ENCODE measurements at places on chromosomes 7 and 10.

DNA sequence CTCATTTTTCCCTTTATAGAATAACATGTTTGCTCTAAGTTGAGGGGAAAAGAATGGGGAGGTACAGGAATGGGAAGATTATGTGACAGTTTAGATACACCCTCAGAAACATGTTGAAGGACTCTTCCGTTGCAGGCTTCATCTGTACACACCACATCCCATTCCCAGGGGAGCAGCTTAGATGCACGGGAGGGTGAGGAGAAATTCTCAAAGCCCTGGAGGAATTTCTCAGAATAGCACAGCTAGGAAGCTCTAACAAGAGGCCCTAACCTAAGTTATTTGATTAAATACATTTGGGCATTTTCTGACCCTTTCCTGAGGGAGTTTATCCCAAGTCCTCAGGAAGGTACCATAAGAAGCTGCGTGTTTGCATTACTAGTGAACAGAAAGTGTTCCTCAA lies 660.2 kb upstream of the IGFBP3 start:
- peak; percentile 75 for DNase-seq

- DNase-seq = no peak
These were observed 75.4 kb downstream of the NUDCD3 start for GRCh38 chr7:44415047-44415446.

DNA sequence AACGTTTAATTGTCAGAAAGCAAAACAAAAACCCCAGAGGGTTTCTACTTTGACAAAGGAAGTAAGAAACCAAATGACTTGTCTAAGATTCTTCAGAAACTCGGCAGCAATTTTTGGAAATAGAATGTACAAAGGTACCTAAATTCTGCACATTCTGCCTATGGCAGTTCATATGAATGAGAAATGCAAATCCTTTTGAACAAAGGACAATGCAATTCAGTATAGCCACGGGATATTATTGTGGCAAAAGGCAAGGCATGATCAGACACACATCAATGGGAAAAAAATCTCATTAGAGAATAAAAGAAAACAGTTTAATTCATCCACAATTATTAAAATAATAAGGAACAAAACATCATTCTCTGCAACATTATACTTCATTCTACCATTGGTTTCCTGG lies 93.4 kb downstream of the SEMA3C start:
- no peak for DNase-seq

DNA sequence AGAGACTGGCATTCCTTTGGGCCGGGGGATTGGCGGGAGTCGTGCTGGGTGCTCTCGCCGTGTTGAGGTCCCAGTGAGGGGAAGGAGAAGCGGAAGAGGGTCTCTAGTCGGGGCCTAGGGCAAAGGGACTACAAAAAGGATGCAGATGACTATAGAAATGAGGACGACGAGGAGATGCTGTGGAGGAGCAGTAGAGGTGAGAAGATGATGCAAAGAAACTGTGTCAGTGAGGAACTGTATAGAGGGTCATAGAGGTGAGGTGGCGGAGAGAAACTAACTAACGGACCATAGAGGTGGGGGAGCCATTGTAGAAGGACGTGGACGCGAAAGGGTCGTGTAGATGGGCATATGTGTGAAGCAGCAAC lies 324 bp downstream of the TWNK start:
- DNase-seq = no peak

GRCh38 chr7:113774182-113774807 lies 144.5 kb downstream of the PPP1R3A start:
- peak; percentile 64 for DNase-seq

- no peak for DNase-seq
These were observed 8.3 kb downstream of the ZNF853 start for GRCh38 chr7:6623589-6624245.

GRCh38 chr10:58807629-58808022 lies 295.0 kb downstream of the BICC1 start:
- DNase-seq = peak; percentile 27

GRCh38 chr10:120456143-120456625 lies 843 bp upstream of the PLPP4 start:
- DNase-seq = no peak

DNA sequence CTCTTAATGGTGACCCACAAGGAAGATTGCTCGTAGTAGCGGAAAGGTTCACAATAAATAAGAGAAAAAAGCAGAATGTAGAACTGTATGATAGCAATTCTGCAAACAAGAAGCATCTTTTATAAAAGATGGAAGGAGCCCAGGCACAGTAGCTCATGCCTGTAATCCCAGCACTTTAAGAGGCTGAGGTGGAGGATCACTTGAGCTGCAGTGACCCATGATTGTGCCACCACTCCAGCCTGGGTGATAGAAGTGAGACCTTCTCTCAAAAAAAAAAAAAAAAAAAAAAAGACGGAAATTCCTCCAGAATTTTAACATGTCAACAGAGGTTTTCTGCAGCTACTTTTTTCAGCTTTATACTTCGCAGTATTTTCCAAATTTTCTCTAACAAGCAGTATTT lies 13.2 kb downstream of the GATAD1 start:
- DNase-seq = no peak

DNA sequence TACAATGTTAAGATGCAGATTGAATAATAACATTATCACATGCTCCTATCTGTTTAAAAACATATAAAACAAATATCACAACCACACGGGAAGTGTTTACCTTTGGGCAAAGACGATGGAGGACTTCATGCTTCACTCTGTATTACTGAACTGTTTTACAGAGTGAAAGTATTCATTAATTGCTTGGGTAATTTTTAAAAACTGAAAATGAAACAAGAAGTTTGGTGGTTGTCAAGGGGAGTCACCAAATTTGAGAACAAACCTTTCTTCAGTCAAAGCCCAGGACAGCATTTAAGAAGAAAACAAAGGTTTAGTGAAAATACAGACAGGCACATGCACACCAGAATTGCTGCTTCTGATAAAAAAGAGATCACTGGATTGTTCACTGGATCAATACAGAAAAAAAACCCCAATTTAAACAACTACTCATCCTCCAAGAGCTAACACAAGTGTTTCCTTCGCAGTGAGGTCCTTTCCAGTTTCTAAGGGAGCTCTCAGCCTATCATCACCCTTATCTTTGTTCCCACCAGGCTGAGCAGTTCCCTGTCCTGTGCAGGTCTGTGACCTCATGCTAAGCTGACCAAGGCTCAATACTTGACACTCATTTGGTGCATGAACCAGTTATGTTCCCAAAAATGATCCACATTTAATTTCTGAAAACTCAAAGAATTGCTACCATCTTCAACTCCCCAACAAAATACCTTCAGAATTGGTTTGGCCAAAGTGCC lies 8.8 kb downstream of the PARP12 start:
- no peak for DNase-seq

- DNase-seq = no peak
These were observed 328.1 kb downstream of the LHFPL3 start for GRCh38 chr7:104656467-104656866.

- peak; percentile 71 for DNase-seq
These were observed 74.4 kb upstream of the RSU1 start for GRCh38 chr10:16891375-16892313.

DNA sequence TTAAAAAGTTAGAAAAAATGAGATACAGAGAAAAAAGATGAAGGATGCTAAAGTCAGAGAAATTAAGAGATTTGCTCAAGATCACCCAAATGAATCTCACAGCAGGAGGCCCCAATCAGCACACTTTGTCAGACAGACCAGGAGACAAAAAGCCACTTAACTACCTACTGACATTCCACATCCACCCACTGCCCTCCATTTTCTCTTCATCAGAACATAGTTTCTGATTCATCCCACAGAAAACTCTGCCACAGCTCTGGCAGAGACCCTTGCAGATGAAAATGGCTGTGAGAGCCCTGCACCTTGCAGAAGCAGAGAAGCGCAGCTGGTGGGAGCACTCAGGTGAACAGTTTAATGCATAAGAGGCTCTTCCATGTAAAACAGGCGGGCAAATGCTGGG lies 26.6 kb downstream of the DGKI start:
- DNase-seq = no peak

DNA sequence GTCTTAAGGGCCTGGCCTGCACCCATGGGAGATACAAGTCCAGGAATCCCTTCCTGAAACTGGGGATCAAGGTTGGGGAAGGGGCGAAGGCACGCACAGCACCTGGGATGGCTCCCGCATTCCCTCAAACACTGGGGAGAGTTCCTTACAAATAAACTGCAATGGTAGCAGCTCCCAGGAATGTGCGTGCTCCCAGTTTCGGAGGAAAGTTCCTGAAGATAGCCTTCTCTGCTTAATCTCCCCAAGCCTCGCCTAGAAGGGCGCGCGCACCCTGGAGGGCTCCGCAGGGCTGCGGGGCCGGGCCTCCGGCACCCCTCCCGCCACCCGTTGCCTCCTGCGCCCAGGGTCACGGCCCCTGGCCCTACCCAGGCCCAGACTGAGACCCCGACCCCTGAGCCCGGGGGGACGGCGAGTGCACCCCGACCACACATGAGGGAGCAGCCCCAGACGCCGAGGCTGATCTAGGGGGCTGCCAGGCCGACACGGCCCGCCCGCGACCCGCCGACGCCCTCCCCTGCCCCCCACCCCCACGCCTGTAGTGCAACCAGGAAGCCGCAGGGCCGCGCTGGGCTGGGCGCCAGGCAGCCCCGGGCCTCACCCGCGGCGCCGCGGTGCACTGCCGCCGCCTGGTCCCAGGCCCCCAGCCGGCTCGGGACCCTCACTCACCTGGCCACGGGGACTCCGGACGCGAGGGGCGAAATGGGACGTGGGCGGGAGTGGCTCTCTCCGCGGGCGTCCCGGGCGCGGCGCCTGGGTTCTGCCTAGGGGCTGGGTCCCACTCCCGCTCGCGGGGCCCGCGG lies 460 bp downstream of the ANXA11 start:
- peak; percentile 65 for DNase-seq

DNA sequence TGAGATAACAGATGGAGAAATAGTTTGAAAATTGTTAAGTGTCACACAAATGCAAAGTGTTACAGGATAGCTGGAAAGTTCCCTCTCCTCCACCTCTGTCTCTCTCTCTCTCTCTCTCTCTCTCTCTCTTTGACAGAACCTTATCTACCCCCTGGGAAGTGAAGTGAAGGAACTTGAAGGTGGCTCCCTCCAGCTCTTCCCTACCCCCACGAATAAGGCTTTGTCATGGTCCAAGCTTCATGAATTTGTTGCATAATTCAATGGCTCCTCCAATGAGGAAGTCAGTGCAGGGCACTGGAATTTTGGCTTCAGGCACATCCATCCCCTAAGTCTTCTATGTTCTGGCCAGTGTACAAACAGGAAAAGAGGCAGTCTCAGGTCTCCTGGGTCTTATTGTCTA lies 66.4 kb downstream of the CDHR3 start:
- no peak for DNase-seq

- no peak for DNase-seq
These were observed 27.8 kb downstream of the MKX start for GRCh38 chr10:27717861-27718260.

DNA sequence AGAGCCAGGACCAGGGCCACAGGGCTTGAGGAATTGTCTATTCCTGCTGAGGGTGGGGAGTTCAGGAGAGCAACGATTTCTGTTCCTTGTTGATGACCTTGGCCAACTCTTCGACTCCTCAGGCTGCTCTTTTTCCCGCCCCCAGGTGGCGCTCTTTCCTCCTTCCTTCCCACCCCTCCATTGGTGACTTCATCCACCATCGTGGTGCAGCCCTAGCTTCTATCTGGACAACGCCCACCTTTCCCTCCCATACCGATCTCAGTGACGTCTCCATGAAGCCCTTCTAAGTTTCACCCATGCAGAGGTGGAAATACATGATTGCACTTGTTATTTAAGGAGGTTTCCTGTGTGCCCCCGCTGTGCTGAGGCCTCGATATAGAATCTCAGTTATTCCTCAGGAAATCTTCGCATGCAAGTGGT lies 22.1 kb upstream of the CARD11 start:
- peak; percentile 18 for DNase-seq

- DNase-seq = no peak
These were observed 18.5 kb upstream of the IFRD1 start for GRCh38 chr7:112431803-112432202.

GRCh38 chr7:157027568-157028198 lies 17.2 kb upstream of the MNX1 start:
- DNase-seq = no peak

DNA sequence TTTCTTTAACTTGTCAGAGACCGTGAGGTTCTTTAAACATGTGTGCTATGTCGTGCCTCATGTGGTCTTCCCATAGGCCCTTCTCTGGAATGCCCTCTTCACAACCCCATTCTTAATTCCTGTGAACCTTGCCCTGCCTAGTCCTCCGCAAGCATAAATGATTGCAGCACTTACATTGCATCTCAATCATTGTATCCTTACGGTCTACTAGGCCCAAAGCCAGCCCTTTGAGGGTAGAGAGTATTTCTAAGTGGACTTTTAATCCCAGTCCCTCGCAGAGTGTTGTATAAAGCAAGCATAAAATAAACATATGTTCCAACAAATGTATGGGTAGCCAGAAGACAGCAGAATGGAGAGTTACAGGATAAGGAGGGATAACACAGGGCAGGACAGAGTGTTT lies 92.1 kb upstream of the FAM133B start:
- DNase-seq = peak; percentile 46

- no peak for DNase-seq
These were observed 115.3 kb downstream of the ST7 start for GRCh38 chr7:117068511-117069145.

DNA sequence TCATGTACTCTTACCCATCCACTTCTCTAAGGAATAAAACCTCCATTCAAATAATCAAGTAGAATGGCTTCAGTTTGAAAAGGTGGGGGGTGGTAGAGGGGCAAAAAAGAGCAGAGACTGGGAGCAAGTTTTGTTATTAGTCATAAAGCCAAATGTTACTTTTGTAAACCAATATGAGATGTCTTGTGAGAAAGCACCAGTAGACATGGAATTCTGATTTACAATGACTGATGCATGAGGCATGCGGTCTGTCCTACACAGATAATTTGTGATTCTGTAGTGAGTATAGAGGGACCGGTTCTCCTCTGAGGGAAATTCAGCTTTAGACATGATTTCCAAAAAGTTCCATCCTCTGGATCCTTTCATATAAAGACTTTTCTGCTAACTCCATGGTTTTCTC lies 12.9 kb upstream of the ABCA13 start:
- no peak for DNase-seq

DNA sequence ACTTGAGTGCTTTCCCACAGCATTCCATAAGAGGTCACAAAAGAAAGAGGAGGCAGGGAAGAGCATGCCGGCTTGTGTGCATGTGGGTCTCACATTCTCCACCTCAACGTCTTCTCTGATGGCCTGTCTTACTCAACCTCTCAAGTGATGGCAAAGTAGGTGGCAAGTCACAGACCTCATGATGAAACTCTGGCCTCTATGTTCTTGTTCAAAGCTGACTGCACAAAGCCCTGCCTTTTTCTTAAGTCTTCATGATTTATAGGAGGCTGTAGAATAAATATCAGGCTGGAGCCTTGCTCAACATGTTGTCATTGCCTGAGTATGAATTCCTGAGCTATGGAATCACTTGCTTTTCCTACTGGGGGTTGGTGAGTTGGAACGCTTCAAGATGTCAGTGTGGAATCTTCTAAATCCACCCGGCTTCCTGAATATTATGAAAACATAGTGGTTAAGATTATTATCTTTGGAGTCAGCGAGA lies 213.6 kb upstream of the INHBA start:
- DNase-seq = peak; percentile 37

Data from eye (tissue), 1 donor.